Pancreas (tissue), 10 donors: ENCODE measurements at places on chromosomes 5 and 9. TPM values are rescaled to one million over a fixed set of nuclear protein-coding genes. Genes with fewer than 3 reads are reported as not detected.
A peak's percentile ranks its signal among the peaks of the same experiment; 100 is the strongest.

The FBN2 gene
- 0.78 TPM for total RNA-seq

- DNase-seq = no peak
- no peaks in the 10 kb centered on the region for H3K4me1 ChIP-seq
- H3K4me3 ChIP-seq = no peak overlapping the region
Measured at GRCh38 chr5:108654051-108654450, 93.6 kb upstream of the FER start.

The SLC36A3 gene
- total RNA-seq = not detected

The TNC gene
- total RNA-seq = 0.55 TPM

The PCDHGA1 gene
- total RNA-seq = 0.31 TPM

The OR1J2 gene
- not detected for total RNA-seq

The CYLC2 gene
- not detected for total RNA-seq

- H3K27ac ChIP-seq = no peak overlapping the region
- H3K4me3 ChIP-seq = no peak overlapping the region
- no peak for DNase-seq
- no peaks in the 10 kb centered on the region for H3K4me1 ChIP-seq
- H3K27me3 ChIP-seq = no peaks in the 10 kb centered on the region
Measured at GRCh38 chr5:6744841-6745705, 31.8 kb downstream of the TENT4A start.

GRCh38 chr5:133792024-133792423 lies 176.4 kb downstream of the C5orf15 start:
- H3K27ac ChIP-seq = no peak overlapping the region
- no peaks in the 10 kb centered on the region for H3K4me1 ChIP-seq
- no peaks in the 10 kb centered on the region for H3K27me3 ChIP-seq
- H3K36me3 ChIP-seq = no peaks in the 10 kb centered on the region
- DNase-seq = no peak

The TMEFF1 gene
- 0.09 TPM for total RNA-seq

- H3K4me3 ChIP-seq = no peak overlapping the region
- no peaks in the 10 kb centered on the region for H3K4me1 ChIP-seq
- no peak overlapping the region for H3K27ac ChIP-seq
- H3K27me3 ChIP-seq = no peaks in the 10 kb centered on the region
Measured at GRCh38 chr5:83256091-83256780, 178.9 kb downstream of the XRCC4 start.

DNA sequence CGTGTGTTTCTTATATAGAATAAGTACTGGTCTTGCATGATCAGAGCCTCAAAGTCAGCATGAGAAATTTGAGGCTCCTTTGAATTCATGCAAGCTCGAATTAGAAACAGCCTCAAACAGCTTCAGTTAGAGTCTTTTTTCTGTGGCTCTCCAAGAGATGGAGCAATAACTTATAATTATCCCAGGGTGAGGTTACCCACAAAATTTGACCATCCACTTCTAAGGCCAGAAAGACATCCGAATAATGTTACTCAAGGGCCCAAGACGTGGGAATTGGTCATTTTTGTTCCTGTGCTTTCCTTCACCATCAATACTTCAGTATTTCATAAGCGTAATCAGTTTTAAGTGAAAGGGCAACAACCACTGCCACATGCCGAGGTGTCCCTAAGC lies 89.7 kb downstream of the DAPK1 start:
- H3K4me3 ChIP-seq = no peak overlapping the region
- no peaks in the 10 kb centered on the region for H3K36me3 ChIP-seq
- DNase-seq = no peak
- peaks cover 34% of the 10 kb centered on the region for H3K4me1 ChIP-seq

GRCh38 chr9:133151601-133152525 lies 11.9 kb downstream of the GBGT1 start:
- no peaks in the 10 kb centered on the region for H3K36me3 ChIP-seq
- H3K27ac ChIP-seq = no peak overlapping the region
- H3K4me3 ChIP-seq = no peak overlapping the region
- peak; percentile 64 for DNase-seq
- no peaks in the 10 kb centered on the region for H3K27me3 ChIP-seq
- peaks cover 12% of the 10 kb centered on the region for H3K4me1 ChIP-seq

- no peak for DNase-seq
- H3K36me3 ChIP-seq = no peaks in the 10 kb centered on the region
- H3K27ac ChIP-seq = no peak overlapping the region
- H3K27me3 ChIP-seq = no peaks in the 10 kb centered on the region
- H3K4me3 ChIP-seq = no peak overlapping the region
Measured at GRCh38 chr5:14212838-14213237, 69.7 kb downstream of the TRIO start.
